Fibroblast of mammary gland (primary cell): ENCODE measurements at places on chromosomes 6 and 20.

DNA sequence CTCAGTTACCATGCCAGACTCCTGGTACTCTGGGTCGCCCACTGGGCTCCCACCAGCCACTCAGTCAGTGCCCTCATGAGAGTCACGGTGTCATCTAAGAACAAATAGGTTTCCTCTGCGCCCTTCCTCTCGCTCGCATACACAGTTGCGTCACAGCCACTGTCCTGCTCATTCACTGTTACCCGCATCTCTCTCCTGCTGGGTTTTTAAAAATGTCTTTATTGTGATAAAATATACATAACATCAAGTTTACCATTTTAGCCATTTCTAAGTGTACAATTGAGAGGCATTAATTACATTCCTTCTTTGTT, 4.0 kb downstream of the TEAD3 start:
- DNase-seq = no peak

GRCh38 chr6:22147921-22148776, 148.7 kb downstream of the PRL start:
- DNase-seq = peak; percentile 62

DNA sequence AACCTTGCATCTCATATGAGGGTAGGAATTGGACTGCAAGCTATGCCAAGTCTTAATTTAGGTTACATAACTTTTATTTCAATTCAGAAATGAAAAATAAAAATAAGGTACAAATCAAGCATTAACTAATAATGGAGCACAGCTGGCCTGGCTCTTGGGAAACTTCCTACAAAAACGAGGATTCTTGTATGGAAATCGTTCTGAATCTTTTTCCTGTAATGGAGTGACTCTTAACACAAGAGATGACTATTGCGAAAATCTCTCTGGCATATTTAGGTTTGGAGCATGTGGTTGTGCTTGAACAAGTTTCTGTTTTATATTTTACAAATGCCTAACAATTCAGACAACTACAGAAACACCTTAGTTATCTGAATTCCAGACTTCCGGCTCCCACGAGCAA, 34.0 kb upstream of the PI16 start:
- peak; percentile 68 for DNase-seq

DNA sequence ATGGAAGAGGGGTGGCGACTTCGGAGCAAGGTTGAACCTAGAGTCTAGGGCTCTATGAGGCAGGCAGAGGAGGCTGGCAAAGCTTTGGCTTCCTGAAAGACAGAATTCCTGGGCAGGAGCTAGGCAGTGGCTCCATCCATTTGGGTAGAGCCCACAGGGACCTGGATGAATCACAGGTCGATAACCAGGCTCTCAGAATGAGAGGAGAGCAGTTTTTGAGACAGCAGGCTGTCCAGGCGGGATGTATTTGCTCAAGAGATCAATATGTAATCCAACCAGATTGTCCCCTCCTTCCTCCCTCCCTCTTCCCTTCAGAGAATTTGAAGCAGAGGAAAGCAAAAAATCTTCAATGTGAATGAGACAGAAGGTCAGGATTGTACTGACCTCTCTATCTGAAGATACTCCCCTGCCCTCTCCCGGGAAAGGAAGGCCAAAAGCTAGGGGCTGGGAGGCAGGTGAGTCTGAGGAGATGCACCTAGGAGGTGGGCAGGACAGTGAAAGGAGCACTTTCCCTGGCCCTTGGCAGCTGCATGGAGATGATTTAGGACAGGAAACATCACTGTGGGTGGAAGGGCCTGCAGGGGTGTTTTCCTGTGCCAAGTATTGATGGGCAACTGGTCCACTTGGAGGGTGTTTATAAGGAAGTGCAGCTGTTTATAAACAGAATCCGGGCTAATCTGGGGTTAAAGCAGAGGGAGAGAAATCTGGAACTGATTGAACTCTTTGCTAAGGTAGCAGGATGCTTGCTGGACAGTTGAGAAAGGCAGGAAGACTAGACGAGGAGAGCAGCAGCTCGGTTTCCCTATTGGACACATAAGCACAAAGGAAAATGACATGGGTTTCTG, 212.4 kb upstream of the LRFN2 start:
- DNase-seq = no peak

DNA sequence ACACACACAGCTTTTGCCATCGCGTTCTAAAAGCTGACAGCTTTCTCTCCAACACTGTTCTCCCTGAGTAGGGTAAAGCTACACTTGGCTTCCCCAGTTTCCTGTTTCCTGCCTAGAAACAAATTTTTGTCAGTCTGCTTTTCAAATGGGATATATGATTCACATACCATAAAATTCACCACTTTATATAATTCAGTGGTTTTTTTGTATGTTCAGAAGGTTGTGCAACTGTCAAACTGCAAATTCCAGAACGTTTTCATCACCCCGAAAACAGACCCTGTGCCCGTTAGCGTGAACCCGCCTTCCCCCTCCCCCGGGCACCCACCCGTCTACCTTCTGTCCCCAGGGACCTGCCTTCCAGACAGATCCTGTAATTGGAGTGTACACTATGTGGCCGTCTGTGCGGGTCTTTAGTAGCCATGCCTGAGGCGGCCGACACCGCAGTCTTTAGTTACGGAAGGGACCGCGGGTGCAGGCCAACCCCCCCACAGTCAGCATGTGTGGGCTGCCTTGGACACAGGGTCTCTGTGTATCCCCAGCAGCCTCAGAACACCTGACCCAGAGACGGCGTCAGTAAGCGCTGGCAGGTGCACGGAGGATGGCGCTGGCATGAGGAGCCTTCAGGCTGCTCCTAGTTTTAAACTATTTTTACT, 16.6 kb downstream of the HRH3 start:
- peak; percentile 7 for DNase-seq

DNA sequence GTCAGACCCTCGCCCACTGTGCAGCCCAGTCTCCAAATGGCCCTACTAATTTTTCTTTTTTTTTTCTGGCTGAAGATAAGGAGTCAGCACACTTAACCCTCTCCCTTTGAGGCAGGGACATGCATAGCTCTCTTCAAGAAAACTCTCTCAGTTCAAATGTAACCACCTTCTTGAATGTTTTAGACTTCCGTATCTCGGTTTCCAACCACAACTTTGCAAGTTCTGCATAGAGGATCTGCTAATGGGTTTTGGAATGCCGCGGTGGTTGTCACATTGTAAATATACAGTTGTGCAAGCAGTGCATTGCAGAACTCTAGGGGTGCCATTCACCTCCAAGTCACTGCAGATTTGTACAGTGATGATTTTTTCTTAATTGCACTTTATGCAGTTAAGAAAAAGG, 59.4 kb upstream of the SLC35B3 start:
- no peak for DNase-seq

GRCh38 chr20:10793766-10794165, 120.0 kb upstream of the JAG1 start:
- DNase-seq = no peak

DNA sequence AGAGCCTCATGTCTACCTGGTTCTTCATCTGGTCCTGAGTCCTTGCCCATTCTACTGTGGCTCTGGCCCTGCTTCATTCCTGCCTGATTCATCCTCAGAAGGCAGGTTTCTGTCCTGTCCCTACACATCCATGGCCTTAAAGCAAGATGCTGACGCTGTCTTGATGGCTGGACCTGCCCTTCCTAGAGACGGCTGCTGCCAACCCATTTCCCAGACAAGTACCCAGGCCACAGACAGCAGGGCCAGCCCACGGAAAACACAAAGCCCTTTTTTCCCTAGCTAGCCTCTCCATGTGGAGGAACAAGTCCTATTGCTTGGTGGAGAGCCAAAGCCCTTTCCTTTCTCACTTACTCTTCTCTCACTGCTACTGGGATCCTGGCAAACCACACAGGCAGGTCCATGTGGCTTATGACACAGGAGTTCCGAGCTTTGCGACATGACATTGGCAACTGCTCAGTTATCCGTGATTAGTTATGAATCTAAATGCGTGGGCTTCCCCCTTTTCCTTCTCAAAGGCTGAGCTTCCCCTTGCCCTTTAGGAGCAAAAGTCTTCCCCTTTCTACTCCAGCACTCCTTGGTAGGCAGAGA, 72.9 kb downstream of the SLC22A3 start:
- DNase-seq = peak; percentile 32

- peak; percentile 37 for DNase-seq
These were observed 81.3 kb upstream of the CCDC28A start for GRCh38 chr6:138692058-138692977.
